ENCODE measurements at places on chromosomes 2 and 18.

- no peak for DNase-seq
Measured at GRCh38 chr2:236661762-236662110, 92.1 kb downstream of the ACKR3 start.

GRCh38 chr2:159744363-159744762 lies 32.1 kb downstream of the MARCHF7 start:
- no peak for DNase-seq

DNA sequence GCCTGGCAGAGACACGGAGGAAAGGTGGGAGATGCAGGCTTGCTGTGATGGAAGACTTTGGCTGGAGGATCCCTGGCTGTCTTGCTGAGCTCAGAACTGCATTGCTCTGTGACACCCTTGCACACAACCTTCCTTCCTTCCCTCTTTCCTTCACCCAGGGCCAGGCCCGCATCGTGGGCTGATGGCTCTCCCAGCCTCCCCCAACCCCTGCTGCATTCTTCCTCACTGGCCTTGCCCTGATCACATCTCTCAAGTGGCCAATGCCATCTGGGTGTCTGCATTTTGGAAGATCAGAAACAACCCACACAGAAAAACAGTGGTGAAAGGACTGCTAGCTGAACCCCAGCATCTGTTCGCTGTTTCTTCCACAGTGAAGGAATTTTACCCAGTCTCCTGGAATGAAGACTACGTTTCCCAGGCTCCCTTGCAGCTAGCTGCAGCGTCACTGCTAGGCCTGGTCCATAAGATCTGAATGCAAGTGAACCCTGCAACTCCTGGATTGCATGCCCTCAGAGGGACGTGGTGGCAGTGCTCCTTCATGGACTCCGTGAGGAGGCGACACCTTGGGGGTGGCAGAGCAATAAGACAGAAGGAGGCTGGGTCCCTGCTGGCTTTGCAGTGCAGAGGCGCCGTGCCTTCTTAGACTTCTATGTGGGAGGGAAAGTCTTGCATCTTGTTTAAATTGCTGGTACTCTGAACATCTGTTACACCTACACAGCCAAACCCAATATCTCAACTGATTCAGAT lies 78.9 kb upstream of the YWHAQ start:
- DNase-seq: no peak

GRCh38 chr18:77095391-77096371 lies 36.9 kb downstream of the MBP start:
- no peak for DNase-seq

GRCh38 chr2:135202751-135203150 lies 150.7 kb downstream of the RAB3GAP1 start:
- DNase-seq: no peak

- no peak for DNase-seq
Measured at GRCh38 chr18:52237551-52237950, 102.4 kb upstream of the DCC start.

GRCh38 chr2:196169516-196169915 lies 1.9 kb downstream of the STK17B start:
- DNase-seq: no peak

GRCh38 chr2:95021847-95022246 lies 3.7 kb upstream of the MAL start:
- DNase-seq: no peak

- no peak for DNase-seq
Measured at GRCh38 chr2:144663207-144663606, 143.3 kb upstream of the ZEB2 start.
